Activated CD4-positive, alpha-beta memory T cell treated with anti-CD3 and anti-CD28 coated beads for 36 hours (primary cell): ENCODE measurements at places on chromosomes 16 and 17.

GRCh38 chr17:45021607-45022287 is 29.7 kb downstream of the DCAKD start:
- DNase-seq: peak; percentile 71

GRCh38 chr17:78997231-78997741 is 12.3 kb downstream of the CANT1 start:
- no peak for DNase-seq

DNA sequence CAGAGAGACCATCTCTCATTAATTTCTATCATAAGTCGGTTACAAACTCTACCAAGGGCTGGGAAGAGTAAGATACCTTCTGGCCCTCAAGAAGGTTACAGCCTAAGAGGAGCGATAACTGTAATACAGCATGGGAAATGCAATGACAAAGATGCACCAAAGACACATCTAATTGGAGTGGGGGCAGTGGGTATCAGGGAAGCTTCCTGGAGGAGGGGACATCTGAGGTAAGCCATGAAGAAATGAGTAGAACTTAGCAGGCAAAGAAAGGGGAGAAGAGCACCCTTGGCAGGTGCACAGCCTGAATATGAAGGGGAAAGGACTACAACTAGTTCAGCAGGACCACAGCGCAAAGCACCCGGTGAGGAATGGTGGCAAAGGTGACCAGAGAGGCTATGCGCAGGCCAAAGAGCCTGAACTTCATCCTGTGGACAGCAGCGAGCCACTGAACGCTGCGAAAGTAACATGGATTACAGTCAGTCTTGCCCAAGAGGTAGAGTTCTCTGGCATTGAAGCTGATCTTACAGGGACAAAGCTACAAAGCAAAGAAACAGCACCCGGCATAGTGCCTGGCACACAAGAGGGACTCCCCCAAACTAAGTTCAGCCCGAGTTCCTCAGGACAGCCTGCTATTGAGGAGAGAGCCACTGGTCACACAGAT is 2.8 kb downstream of the TBC1D10B start:
- no peak for DNase-seq

DNA sequence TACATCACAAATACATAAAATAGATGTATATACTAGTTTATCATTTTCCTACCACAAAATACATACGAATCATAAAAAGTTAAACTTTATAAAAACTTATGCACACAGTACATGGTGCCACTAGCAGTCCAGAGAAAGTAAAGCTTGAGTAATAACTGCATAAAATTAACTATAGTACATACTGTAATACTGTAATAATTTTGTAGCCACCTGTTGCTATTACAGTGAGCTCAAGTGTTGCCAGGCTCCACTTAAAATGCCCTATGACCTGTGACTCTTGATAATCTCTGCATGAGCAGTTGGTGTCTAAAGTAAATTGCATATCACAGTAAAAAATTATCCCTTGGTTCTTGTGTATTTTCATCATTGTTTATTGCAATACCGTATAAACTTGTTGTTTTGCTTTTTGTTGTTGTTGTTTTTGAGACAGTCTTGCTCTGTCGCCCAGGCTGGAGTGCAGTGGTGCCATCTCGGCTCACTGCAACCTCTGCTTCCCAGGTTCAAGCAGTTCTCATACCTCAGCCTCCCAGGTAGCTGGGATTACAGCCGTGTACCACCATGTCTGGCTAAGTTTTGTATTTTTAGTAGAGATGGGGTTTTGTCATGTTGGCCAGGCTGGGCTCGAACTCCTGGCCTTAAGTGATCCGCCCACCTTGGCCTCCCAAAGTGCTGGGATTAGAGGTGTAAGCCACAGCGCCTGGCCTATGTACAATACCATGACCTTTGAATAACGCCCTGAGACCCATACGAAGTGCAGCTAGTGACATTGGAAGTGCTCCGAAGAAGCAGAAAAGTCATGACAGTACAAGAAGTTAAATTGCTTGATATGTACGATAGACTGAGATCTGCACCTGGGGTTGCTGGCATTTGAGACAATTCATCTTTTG is 6.6 kb downstream of the LUC7L3 start:
- DNase-seq: no peak

GRCh38 chr16:16075488-16076422 is 126.3 kb downstream of the ABCC1 start:
- no peak for DNase-seq

DNA sequence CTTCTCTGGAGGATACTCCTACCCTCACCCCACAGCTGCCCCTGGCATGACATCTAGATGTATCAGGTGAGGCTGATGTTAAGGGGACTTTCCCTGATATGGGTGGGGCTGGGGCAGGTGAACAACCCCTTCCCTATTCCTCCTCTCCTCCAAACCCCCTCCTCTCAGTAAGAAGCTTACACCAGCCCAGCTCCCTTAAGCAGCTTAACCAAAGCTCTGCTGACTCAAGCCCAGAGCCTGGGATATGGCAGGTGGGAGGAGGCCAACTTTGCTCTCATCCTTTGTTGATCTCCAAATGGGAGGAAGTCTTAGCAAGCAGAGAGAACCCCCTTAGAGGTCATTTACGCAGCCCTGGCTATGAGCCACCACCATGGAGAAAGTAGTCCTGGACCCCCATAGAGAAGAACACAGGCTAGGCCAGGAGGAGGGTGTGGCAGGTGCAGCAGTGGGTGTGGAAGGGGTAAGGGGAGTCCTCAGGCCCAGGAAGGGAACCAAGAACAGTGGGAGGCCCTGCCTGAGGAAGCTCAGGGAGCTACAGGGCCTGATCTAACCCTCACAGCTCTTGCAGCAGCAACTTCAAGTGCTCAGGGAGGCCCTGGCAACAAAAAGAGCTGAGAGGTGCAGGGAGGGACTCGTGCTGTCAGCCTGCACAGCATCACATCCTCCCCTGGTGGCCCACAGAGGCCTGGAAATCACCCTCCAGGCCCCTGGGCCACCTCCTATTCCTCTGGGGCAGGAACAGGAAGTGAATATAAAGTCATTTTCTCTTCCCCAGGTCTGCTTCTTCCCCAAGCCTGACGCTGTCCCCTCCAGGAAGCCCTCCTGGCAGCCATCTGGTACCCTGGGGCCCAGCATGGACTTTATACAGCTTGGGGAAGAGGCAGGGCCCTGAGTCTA is 2.9 kb downstream of the UNC119 start:
- DNase-seq: peak; percentile 86

DNA sequence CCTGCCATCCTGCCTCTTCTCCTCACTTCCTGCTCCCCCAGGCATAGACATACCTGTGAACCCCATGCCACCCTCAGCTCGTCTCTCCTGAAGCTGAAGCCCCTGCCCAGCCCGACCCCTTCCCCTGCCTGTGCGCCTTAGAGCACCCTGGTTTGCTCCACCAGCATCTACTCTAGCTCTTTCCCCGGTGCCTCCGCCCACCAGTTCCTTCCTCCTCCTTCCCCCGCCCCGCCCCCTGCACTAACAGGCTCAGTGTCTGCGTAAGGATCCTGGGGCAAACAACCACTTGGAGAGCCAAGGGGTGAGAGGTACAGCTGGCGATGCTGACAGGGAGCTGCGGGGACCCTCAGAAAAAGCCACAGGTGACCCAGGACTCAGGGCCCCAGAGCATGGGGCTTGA is 1.9 kb downstream of the GPR142 start:
- DNase-seq: peak; percentile 82

- peak; percentile 52 for DNase-seq
These were observed 4.2 kb upstream of the SREBF1 start for GRCh38 chr17:17840751-17841591.

- no peak for DNase-seq
These were observed 31.3 kb upstream of the KRT17 start for GRCh38 chr17:41655611-41656111.

- DNase-seq: peak; percentile 74
These were observed 3.9 kb upstream of the SETD1A start for GRCh38 chr16:30953511-30954124.

DNA sequence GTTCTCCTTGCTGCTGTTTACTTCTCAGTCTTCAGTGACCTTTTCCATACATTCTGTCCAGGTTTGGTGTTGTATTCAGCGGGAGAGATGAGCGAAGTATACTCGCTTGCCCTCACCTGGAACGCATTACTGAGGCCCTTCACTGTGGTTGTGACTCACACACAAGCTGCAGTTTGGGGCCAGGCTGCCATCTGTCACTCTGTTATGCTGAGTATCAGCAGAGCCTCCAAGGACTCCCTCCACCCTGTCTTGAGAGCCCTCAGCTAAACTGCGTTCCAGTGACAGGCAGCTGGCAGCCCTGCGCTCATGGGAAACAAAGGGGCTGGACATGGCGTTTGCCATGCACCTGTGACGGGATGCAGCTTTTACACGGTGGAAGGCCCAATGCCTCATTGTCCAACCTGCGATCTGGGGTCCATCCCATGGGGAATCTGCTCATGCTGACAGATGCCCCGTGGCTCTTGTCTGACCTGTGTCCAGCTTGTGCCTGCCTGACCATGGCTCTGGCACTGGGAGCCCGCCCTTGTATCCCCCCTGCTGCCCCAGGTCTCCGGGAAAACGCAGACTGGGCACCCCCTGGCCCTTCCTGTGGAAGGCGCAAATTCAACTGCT is 6.5 kb upstream of the ZNF778 start:
- no peak for DNase-seq

- DNase-seq: no peak
These were observed 15.2 kb downstream of the ANKRD40 start for GRCh38 chr17:50692448-50693035.

GRCh38 chr16:55613613-55614335 is 42.0 kb upstream of the SLC6A2 start:
- DNase-seq: no peak

DNA sequence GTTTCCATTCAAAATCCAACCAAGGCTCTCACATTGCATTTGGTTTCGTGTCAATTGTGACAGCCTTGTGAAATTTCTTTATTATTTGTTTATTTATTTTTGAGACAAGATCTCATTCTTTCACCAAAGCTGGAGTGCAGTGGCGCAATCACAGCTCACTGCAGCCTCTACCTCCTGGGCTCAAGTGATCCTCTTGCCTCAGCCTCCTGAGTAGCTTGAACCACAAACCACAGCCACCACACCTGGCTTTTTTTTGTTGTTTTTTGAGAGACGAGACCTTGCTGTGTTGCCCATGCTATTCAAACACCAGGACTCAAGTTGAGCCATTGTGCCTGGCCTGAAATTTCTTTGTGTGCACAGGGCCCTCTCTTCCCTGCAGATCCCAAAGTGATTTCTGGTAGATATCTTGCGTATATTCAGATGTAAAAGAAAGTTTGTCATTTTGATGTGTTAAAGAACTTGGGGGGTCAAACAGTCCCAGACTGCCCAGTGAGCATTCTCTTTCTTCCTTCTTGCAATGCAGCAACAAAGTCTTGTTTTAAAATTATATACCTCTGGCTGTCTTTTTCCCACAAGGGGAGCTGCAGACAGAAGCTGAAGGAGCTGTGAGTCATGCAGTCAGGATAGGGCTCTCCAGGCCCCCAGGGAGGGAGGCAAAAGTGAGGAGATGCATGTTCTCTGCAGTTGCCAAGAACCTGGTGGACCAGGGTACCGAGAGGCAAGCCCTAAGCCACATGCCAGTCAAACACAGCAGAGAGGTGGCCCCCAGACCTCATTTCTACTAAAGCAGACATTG is 15.5 kb upstream of the USP22 start:
- no peak for DNase-seq

DNA sequence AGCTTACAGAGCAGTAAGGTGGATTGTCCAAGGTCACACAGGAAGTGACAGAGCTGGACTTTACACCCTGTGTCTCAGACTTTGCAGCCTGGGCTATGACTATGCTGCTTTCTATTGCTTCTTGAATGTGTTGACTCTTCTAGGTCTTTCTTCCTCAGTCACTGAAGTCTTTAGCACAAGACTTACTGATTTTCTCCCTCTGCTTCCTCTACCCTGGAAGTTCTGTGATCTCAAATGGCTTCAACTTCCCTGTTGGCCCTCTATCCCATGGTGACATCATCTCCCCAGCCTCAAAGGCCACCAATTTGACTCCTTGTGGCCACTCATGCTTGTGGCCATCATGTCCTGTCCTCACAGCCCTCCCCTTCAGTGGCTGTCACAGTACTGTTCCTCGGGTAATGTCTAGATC is 181.3 kb downstream of the HS3ST3A1 start:
- no peak for DNase-seq
